ENCODE measurements at places on chromosomes 3 and 15.

DNA sequence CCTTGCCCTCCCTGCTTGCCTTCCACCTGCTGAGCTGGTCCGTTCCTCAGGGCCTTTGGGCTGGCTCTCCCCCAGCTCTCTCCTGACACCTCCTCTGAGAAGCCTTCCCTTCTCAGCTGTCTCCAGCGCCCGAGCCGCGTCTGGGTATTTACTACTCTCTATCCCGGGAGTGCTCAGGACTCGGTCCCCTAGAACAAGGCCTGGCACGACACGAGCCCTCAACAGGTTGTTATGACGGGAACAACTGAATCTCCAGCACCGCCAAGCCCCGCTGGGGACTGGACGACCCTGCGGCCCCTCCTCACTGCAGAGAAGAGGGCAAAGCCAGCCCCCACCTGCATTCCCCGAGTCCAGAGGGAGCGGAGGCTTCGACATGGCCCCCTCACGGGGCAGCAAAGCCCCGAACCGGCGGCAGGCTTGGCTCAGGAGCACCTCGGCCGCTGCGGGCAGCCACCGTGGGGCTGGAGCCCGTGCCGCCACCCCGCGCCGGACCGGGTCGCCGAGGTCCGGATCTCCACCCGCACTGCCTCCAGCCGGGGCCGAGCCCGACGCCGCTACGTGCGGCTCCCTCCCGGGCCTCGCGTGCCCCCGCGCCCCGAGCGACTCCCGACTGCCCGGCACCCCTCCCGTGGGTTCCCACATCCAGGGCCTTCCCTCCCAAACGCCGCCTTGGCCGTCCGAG lies 792 bp downstream of the TPRA1 start:
- no peak for DNase-seq

- no peak for DNase-seq
Observed at GRCh38 chr3:179608931-179609720, 4.5 kb downstream of the NDUFB5 start.

- no peak for DNase-seq
Observed at GRCh38 chr3:189909573-189909972, 211.1 kb downstream of the P3H2 start.

- DNase-seq = no peak
Observed at GRCh38 chr15:89030311-89030710, 57.9 kb upstream of the ABHD2 start.

DNA sequence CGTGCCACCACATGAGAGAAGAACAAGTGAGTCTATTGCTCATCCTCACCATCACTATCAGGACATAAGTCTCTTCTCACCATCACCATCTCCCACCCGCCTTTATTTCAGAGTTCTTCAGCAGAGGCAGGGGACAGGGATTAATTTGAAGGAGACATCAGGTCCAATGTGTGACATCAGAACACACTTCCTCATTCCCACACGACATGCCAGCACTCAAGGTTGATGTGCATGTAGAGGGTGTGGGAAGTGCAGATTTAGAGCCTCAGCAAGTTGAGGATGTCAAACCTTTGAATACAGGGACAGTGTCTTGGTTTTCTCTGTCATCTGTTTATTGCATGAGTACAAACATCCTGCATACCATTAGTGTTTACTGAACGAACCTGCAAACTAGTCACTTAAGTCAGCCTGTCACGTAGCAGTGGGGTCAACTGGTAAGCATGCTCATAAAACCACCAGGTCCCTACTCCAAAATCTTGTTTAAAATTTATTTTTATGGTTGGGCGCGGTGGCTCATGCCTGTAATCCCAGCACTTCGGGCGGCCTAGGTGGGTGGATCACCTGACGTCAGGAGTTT lies 104.4 kb downstream of the MYLK start:
- no peak for DNase-seq

Measured in activated CD8-positive, alpha-beta memory T cell treated with anti-CD3 and anti-CD28 coated beads, Interleukin-2, amount 50 U/mL, for 48 hours (primary cell).